Stimulated activated CD4-positive, alpha-beta T cell treated with anti-CD3 and anti-CD28 coated beads, Interleukin-4, amount 100 ng/mL, for 1 hour (primary cell): ENCODE measurements at places on chromosomes 11 and 22.

DNA sequence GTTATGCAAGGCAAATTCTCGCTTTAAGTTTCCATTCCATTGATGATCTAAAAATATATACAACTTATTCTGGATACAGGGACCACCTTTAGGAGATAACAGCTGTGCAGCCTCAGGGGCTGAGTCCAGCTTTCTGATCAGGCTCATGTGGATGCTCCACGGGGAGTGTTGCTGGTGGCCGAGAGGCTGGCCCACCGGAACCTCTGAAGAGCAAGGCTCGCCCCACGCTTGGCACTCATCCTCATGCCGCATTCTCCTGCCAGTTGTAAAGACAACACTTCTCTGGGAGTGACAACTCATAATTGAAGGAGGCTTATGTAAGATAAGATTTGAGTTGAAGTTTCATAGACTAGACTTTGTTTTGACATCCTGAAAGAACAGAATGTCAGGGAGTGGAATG is 123.5 kb downstream of the MPPED1 start:
- DNase-seq, result no peak

DNA sequence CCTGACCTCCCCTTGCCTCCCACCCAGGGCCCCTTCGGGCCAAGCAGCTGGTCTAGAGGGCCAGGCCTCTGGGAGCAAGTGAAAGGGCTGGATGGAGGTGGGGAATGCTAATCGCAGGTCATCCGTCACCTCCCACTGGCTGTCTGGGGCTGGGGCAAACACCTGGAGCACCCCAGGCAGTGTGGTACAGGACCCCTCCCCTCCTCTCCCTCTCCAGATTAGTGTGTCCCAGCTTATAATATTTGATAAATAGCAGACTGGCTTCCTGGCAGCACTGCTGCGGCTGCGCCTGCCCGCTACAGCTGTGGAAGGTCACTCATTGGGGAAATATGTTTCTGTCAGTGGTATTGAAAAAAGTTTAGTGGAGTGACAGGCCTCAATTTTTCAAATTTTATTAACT is 90.7 kb upstream of the PHOX2A start:
- no peak for DNase-seq

DNA sequence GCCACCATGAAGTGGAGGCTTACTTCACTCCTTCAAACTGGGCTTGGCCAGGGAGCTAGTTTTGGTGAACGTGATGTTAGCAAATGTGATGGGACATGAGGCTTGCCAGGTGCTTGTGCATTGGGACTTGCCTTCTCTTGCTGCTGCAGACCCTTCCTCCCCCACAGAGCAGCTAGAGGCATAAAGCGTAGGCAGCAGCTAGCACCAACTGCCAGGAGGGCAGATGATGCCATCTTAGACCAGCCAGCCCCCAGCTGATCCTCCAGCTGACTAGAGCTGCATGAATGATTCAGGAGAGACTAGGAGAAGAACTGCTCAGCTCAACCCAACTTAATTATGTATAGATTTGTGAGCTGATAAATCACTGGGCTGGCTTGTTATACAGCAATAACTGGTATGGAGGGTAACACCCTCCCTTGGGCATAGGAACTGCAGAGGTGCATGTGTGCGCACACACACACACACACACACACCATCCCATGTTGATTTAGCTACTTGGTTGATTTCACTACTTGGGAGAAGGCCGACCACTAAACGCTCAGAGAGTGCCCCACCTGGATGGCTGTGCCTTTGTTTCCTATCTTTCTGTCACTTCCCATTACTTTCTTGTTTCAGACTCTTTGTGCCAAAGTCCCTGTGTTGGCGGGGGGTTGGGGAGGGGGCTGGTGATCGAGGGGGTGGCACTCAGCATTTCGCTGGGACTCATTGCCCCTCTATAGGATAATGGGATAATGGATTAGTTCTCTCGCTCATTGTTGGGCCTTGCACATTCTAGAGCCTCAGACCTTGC is 202.8 kb downstream of the ADAMTS15 start:
- no peak for DNase-seq

- DNase-seq, result no peak
These were observed 5.8 kb downstream of the UBE2L3 start for GRCh38 chr22:21573293-21573734.
